Activated T-helper 1 cell treated with Interleukin-2 at 50 U/mL for 16 hours (primary cell): ENCODE measurements at places on chromosomes 3 and 15.

DNA sequence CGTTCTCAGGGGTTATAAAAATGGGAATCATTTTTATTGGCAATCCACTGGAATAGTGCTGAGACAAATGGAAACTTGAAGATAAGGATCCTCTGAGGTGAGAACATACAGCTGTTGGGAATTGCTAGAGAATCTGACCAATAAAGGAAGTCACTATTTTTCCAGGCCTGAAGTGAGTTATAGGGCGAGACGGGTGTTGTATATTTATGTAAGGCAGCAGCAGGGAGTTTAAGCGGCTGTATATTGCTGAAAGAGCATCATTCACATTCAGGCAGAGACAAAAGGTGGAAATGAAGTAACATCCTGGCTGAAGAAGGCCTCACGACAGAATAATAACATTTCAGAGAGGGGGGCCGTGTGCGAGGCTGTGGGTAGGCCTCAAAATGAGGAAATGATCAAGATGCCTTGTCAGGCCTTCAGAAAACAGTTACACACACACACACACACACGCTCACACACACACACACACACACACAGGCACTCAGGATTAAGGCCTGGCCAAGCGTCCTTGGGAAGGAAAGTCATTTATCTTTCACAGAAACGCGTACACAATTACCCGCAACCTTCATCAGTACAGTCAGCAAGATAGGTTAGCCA lies 964.9 kb upstream of the NR2F2 start:
- no peak for DNase-seq

DNA sequence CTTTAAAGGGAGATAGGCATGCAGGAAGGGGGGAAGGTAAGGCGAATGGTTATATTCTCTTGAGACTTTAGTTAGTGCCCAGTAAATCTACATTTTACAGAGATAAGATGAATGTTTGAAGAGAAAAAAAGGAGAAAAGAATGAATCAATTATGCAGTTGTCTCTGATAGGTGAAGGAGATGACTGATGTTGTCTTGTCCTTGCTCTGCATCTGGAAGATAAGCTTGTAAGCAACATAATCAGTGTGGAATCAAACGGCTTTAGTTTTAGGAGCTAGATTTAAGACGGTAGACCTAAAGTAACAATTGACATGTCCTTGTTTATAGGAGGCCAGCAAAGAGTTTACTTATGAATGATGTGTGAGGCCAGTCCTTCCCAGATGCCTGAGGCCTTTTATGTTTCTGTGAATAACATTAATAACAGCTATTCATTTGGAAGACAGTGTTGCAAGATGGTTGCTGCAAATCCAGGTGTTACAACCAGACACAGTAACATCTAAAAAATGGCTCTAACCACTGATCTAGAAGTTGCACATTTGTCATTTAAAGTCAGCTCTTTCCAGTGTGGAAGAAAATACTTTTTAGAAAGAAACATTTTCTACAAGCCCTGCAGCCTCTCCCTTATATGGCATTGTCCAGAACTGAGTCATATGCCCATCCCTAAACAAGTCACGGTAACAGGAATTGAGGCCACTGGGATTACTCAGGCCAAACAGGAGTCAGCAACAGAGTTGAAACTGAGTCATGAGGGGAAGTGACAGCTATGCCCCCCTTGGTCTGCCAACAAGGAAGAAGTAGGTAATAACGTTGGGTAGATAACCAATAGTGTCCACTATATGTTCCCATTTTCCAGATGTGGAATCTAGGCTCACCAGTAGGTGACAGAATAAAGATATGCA lies 77.5 kb upstream of the FBN1 start:
- no peak for DNase-seq

GRCh38 chr3:41137686-41138111 lies 61.6 kb upstream of the CTNNB1 start:
- DNase-seq, result no peak

- no peak for DNase-seq
Measured at GRCh38 chr3:58214484-58215316, 3.9 kb upstream of the DNASE1L3 start.

DNA sequence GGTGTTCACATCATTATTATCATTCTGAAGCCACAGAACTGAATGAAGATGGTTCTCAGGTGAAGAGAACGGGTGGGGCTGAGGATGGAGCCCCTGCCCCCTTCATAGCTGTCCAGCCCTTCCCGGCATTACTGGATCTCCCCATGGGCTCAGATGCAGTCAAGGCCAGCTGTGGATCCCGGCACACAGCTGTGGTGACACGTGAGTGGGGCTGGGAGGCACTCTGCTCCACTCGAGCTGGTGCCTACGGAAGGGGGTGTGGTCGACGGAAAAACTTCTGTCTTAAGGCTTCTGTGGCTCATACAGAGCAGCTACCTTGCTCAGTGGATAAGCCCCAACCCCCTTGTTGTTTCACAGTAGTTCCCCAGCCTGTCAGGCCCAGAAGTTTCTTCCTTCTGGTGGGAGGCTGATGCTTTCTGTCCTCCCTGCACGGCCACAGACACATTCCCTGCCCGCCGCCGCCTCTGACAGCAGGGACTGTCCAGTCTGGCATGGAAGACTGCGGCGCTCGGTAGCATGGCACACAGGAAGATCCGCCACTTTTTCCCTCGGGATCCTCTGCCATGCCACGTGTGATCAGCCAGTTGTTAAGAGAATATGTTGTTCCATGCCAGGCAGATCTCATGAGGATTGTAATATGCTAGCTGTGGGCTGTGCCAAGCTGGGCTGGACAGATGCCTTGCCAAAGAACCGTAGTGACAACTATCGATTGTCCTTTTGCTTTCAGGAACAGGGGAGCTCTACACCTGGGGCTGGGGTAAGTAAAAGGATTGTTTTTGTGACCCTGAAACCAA lies 5.8 kb downstream of the RCCD1 start:
- no peak for DNase-seq

DNA sequence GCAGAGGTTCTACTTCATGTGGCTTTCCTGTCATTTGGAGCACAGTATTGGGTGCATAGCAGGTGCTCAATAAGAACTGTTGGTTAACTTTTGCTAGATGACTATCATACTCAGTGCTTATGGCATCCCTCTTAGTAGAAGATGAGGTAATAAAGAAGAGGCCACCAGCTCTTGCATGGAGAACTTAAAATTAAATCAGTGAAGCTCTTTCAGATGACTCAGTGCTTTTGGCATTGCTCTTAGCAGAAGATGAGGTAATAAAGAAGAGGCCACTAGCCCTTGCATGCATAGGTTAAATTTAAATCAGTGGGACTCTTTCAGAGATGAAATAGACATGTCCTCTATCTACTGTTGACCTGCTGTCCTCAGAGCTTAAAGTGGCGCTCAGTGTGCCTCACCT lies 109.4 kb upstream of the FGF7 start:
- DNase-seq, result no peak

DNA sequence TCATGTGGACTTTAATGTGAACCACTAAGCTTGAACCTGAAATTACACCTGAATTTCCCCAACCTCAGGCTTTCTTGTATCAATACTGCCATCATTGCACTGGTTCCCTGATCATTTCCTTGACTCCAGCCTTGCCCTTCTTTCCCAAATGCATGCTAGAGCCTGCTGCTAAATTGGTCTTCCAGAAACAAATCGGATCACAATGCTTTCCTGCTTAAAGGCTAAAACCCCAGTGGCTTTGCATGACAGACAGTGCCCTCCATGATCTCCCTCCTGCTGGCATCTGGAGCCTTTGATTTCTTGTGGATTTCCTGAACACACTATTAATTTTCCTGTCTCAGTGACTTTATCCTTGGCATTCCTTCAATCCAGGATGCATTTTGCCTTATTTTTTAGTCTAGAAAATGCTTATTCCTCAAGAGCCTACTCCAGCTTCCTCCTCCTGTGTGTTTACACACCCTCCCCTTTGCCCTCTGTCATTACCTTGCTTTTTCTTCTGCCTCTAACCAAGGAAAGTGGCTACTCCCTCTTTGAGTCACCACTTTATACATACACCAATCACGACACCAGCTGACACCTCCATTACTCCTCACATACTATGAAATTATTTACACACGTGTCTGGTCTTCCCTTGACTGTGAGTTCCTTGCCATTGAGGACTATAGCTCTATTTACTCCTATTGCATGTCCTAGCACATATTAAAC lies 214.6 kb downstream of the KCNAB1 start:
- no peak for DNase-seq

GRCh38 chr15:101486696-101487459 lies 2.6 kb downstream of the PCSK6 start:
- no peak for DNase-seq

GRCh38 chr3:136658946-136659682 lies 93.1 kb downstream of the STAG1 start:
- DNase-seq, result no peak

DNA sequence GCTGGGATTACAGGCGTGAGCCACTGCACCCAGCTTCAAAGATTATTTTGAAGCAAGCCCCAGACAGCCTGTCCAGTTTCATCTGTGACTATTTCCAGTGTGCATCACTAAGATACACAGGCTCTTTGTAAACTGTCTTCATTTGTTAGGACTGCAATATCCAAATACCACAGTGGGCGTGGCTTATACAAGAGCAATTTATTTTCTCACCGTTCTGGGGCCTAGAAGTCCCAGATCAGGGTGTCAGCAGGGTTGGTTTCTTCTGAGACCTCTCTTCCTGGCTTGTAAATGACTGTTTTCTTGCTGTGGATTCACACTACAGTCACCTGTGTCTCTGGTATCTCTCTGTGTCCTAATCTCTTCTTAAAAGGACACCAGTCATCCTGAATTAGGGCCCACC lies 59.7 kb downstream of the RLBP1 start:
- no peak for DNase-seq

GRCh38 chr3:151905647-151906046 lies 32.2 kb downstream of the SUCNR1 start:
- DNase-seq, result no peak

DNA sequence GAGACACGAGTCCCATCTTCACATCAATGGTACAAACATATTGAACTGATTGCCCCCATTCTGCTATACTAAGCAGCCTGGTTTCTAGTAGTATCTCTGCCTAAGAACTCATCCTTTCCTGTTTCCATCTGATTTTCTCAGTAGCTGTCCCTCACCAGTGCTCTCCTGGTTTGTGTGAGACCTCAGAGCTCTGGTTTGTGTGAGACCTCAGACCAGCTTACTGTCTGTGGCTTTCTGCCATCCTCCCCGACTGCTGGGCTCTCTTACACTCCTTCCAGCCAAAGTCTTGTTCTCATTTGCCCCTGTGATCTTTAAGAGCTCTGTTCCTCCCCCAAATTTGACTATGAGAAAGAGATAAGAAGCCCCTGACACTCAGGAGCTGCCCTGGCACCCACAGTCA lies 41.1 kb upstream of the NEDD4 start:
- DNase-seq, result no peak

GRCh38 chr3:115004201-115005140 lies 142.6 kb downstream of the ZBTB20 start:
- DNase-seq, result no peak

DNA sequence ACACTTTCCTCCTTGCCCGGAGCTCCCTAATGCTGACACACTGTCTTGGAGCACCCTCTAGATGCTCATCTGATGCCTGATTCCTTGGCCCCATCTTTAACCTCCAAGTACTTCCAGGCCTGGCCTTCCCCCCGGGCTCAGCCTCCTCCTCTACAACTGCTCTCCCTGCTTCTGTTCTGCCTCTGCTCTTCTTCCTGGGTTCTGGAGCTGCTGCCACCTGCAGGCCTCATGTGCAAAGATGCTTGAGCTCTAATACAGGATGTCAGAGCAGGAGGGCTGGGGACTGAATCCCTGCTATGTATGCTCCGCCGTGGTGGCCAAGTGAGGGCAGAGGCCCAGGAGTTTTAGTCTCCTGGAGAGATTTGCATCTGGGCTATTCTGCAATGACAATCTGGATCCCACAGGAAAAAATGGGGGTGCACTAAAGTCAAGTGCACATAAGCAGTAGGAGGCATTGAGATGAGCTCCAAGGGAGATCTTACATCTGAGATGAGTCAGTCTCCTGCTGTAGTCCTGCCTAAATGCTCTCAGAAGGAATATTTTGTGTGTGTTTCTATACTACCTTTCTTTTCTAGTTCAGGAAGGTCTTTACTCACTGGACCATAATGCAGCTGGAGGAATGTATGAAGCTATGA lies 296.3 kb downstream of the UACA start:
- DNase-seq, result peak; percentile 29

- DNase-seq, result no peak
Measured at GRCh38 chr3:159266779-159267178, 464.9 kb downstream of the MFSD1 start.

- no peak for DNase-seq
Measured at GRCh38 chr3:188649521-188649920, 495.6 kb downstream of the LPP start.

- DNase-seq, result no peak
Measured at GRCh38 chr15:49236869-49237268, 66.8 kb downstream of the GALK2 start.

GRCh38 chr3:58175437-58176184 lies 35.2 kb downstream of the DNASE1L3 start:
- no peak for DNase-seq

DNA sequence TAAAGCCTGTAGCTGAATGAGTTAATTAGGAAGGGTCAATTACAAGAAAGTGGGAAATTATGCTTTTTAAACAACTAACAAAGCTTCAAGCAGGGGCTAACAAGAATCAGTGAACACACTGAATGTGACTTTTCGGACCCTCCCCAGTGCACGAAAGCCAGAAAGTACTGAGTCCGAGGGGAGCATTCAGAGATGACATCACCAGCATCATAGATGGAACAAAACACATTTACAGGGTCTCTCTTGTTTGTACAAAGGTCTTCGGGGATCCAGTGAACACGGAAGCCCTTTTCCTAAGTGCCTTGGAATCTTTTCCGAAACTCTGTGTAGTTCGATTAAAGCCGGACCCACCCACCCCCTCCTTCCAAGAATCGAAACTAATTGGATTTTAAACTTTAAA lies 829 bp downstream of the DCP1A start:
- no peak for DNase-seq

DNA sequence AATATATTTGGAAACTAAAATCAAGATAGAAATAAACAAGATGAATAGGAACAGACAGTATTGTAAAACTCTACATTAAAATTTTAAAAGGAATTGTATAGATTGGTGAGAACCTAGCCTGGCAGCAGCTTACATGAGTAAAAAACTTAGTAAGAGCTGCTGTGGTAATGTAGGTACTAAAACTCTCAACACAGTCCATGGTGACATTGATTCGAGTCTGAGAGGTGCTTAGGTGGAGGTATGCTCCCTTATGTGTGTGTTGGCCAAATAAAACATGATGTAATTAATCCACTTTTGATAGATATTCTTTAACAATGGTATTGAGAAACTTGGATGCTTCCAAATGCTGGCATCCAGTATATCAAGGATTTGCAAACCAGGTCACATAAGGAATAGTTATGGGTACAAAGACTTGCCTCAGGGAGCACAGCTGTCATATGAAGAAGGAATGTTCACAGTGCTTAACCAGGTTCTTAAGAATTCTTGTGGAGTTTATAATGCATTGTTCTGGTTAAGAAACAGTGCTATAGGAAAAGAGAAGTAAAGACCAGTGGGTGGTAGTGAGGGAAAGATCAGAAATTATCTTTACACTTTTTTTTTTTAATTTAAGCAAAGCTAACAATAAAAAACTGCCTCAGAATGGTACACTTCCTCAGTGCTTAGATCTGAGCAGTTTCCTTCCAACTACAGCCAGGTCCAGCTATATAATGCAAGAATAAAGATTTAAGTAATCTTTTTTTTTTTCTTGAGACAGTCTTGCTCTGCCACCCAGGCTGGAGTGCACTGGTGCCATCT lies 24.6 kb upstream of the IL20RB start:
- no peak for DNase-seq
